ENCODE measurements at places on chromosomes 2 and 18.
A peak's percentile ranks its signal among the peaks of the same experiment; 100 is the strongest.

- no peak for DNase-seq
These were observed 37.8 kb downstream of the COMMD1 start for GRCh38 chr2:61943251-61943650.

DNA sequence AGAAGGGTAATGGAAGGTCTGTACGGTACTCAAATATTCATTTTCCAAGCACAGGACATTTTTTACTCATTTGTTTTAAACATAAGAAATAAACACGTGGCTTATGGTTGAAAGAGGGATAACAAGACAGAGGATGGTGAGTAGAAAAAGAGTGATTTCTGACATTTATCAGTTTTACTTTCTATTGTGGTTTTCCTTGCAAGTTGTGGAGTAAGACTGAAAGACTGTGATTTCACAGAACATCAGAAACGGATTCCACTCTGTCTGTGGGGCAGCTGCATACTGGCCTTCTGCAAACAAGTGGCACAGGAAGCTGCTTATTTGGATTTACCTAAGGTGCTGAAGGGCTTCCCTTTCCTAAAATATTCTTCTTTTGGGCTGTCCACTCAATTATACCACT lies 122.2 kb upstream of the ITGB6 start:
- no peak for DNase-seq

GRCh38 chr2:73089270-73090030 lies 17.9 kb upstream of the SFXN5 start:
- DNase-seq, result no peak

DNA sequence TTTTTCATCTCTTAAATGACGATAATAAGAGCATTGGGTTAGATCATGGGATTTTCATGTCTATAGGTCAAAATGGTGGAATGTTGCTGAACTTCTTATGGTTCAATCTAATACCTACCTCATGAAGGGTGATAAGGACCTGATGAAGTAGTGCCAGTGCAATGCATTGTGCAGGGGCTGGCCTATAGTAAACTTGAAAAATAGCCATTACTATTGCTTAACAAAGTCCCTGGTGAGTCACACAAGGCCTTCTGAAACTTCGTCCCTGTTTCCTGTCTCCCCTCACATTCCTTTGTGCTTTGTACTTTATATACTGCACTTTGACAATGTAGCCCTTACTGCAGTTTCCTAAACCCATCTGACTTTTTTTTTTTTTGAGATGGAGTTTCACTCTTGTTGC lies 515.9 kb downstream of the SLC4A3 start:
- no peak for DNase-seq

- DNase-seq, result no peak
These were observed 1519.9 kb downstream of the SUCLG1 start for GRCh38 chr2:82939211-82939610.

DNA sequence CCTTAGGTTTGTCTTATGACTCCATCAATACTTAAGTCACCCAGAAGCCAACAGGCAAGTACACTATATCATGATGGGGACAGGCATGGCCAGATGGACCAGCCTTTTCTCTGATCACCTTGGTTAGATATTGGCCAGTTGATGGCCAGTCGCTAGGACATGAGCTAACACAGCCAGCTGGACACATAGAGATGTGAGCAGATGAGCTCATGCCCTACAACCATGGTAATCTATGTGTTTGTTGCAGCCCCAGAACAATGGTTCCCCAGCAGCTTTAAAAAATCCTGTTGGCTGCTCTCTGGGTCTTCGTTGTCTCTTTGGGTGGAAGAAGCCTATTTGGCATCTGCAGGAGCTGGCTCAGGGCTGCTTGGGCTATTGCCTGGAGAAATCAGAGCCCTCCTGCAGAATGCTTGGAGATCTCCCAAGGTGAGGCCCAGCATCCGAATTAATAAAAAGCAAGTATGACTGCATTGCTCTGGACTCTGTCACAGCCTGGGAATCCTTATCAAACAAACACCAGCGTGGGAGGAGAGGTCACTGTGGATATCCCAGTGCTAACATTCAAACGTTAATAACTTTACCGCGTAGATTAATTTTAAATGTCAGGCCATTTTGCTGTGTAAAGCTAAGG lies 62.3 kb upstream of the KLHL29 start:
- no peak for DNase-seq

- DNase-seq, result no peak
These were observed 142.3 kb upstream of the FBXO11 start for GRCh38 chr2:48048476-48049171.

DNA sequence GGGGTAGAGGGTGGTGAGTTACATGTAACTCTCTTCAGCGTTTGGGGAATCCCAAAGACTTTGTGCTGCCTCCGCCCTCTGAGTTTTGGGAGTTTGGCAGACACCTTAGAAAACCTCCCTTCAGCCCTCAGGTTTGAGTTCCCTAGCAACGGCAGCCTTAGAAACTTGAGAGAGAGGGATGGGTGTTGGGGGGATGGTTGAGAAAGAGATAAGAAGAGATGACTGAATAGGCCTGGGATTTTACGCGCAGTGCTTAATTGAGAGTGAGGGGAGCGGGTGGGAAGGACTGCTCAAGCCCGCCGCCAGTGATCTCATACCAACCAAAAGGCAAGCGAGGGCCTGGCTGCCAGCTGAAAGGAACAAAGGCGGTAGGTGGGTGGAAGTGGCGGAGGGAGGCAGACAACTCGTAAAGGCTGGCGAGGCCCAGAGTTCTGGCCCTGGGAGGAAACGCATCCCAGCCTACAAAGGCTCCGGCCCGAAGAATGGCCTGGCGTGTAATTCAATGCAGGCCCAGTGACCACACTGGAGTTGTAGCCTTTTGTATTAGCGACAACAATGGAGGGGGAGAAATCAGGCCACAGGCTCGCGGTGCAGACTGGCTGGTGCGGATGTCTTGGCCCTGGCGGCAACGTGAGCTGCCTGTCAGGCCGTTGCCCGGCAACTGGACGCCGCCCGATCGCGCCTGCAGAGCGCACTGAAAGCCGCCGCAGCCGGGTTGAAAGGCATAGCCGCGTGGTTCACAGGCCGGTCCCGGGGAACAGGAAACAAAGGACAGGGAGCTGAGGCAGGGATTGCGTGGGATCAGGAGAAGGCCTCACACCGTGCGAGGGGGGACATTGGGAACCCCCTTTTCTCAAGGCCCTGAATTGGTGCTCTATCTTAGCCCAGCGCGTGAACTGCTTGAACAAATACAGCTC lies 39.9 kb upstream of the DARS1 start:
- DNase-seq, result peak; percentile 78

DNA sequence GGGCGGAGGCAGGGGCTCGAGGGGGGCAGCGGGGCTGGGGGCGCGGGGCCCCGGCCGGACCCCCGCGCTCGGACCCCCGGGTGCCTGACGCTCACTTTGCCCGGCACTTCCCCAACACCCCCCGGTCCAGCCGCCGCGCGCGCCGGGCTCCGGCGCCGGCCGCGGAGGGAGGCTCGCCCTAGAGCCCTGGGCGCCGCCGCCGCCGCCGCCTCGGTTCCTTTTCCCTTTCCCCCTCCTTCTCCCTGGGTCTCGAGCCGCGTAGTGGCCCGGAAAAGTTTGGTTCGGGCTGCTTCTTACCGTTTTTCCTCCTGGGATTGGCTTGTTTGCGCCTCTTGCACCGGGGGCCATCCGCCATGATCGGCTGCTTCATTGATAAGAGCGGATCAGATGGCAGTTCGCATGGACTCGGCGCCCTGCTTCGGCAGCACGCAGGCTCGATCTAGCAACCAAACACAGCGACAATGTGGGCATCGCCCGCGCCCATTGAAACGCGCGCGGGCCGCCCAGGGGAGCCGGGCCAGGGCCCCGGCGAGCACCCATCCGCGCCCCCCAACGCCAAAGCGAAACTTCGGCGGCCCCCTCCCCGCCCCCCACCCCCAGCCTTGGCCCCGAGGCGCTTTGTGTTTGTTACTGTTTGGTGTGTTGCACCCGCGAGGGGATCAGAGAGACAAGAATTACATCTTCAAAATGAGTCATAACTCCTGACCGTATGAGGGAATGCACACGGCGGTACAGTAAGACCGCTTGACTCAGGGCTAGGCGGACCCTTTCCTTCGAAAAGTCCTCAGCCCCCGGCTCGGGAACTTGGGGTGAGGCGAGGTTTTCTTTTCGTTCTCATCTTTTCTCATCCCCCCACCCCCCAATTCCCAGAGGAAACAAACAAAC lies 2.7 kb downstream of the ZEB2 start:
- DNase-seq, result no peak

- no peak for DNase-seq
These were observed 167.5 kb downstream of the MCFD2 start for GRCh38 chr2:46748121-46748520.

GRCh38 chr18:58177896-58178470 lies 134.0 kb downstream of the NEDD4L start:
- DNase-seq, result no peak

DNA sequence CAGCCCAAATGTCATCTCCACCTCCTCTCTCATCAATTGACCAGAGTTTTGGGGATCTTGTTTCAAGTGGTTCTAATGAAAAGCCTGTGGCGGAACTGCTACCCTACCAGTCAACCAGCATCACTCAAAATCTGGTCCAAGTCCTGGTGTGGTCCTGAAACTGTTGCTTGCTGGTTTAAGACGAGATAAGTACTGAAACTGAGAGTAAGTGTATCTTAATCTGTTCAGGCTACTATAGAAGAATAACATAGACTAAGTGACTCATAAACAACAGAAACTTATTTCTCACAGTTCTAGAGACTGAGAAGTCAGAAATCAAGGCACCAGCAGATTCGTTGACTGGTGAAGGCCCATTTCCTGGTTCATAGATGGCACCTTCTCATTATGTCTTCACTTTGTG lies 879 bp upstream of the GALNT5 start:
- no peak for DNase-seq

DNA sequence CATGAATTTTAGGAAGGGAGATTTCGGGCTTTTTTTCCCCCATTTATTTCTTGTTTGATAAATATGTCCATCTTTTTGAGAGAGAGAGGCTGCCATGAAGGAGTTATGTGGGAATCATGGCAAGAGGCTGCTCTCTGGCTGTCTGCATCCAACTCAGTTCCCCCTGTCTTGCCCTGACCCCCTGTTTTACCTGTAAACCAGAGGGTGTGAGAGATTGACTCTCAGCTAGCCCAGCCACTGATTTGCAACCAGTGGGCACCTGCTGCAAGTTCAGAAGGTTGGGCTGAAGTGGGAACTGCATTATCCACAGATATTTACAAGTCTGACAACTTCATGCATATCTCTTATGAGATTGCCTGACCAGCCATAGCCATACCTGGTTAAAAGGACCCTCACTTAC lies 625.4 kb upstream of the FANCL start:
- no peak for DNase-seq

DNA sequence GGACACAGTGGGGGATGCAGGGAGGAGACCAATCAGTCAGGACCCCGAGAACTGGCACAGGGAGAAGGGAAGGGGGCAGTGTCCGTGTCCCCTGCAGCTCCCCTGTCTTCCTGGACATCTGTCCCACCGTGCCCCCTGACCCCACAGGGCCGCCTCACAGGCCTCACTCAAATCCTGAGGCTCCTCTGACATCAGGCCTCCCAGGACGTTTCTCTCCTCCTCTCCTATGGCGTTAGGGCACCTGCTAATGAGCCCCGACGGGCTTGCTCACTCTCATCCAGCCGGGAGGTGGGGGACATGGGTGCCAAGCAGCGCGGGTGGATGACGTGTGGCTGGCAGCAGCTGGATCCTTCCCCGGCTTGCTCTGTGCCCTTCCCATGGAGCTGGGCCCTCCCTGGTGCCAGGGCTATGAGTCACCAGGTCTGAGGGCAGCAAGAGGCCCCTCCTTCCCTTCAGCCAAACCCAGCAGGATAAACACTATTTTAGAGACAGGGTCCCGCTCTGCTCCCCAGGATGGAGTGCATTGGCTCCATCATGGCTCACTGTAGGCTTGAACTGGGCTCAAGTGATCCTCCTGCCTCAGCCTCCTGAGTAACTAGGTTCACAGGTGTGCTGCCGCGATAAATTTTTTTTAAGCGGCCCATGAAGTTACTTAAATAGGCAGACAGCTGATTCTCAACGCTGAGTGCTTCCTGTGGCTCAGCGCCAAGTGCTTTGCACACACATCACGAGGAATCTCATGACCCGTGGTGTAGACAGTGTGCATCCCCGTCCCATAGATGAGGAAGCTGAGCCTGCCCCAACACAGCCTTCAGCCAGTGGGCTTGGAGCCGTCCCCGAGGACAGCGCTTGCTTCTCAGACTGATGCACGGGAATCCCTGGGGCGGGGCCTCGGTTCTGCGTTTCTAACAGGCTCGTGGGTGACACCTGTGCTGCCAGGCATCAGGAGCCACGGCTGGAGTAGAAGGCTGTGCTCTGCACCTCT lies 64.5 kb upstream of the HDAC4 start:
- peak; percentile 77 for DNase-seq

GRCh38 chr2:44955593-44956392 lies 14.3 kb downstream of the SIX3 start:
- peak; percentile 33 for DNase-seq

DNA sequence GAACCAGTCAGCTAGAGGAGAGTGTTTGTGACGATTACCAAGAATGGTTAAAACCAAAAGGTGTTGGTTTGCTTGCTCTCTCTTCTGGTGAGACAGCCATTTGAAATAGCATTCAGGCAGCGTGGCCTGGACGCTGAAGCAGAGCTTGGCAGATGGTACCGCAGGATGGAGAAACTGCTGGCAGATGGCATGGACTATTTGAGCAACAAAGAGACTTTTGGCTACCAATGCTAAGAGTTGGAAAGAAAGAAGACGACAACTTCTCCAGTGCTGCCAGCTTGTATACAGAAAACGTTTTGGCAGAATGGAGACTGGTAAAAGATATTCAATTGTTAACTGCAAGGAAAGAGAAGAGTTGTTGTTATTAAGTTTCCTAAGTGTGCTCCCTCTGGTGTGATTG lies 315.0 kb downstream of the PARD3B start:
- peak; percentile 69 for DNase-seq

GRCh38 chr2:75416420-75417342 lies 144.1 kb downstream of the EVA1A start:
- DNase-seq, result no peak

DNA sequence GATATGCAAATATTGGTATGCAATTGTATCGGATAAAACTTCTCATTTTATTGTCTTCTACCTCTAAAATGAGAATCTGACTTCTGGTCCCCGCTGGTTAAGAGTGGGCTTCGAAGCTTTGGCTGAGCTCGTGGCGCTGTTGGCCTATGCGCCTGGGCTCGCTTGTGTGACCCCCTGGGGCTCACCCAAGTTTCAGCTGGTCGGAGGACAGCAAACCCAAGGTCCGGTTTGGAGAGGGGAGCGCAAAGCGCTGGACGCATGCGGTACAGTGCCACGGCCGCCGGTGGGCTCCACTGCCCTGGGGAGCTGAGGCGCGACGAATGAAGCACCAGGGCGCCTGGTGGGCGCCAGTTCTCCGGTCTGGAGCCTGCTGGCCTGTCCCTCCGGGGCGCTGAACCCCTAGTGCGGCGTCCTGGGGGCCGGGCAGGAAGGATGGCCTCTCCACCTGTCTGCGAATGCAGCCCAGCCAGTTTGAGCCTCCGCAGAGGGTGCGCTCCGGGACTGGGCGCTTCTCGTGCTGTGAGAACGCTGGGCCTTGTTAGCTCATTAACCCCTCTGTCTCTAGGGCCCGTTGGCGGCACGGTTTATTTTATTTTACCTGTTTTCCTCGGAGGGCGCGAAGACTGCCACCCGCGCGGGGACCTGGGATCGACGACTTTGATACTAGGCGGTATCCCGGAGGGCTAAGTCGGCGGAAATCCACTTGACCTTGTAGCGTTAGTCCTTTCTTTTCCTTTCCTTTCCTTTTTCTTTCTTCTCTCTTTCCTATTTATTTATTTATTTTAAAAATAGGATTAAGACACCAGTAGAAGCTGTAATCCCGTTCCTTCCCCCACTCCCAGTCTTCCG lies 10.4 kb downstream of the MEIS1 start:
- no peak for DNase-seq

GRCh38 chr18:69897397-69898108 lies 50.1 kb downstream of the CD226 start:
- DNase-seq, result no peak

All from hippocampal formation (tissue), 2 donors.